Activated gamma-delta T cell treated with Interleukin-2 at 50 U/mL for 16 hours (primary cell): ENCODE measurements at places on chromosomes 3 and 15.

DNA sequence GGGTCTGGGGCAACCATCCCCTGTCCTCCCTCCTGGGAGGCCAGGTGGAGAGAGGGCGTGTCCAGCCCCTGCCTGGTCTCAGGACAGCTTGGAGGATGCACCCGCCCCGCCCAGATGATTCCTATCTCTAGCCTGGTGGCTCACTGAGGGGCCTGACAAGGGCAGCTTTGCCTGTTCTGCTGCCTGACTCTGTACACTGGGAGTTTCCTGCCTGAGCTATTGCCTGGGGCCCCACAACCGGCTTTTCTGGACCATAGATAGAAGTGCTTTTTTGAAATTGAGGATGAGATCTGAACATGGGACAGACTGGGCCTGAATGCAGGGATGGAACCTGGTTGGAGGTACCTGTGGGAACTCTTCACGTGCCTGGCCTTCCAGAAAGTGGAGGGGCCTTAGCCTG, 751 bp upstream of the PLA2G4E start:
- DNase-seq: no peak

GRCh38 chr3:86245360-86245759, 745.6 kb downstream of the VGLL3 start:
- DNase-seq: no peak

GRCh38 chr15:83815506-83815905, 161.6 kb downstream of the ADAMTSL3 start:
- no peak for DNase-seq

- no peak for DNase-seq
Measured at GRCh38 chr3:28347374-28348264, 902 bp upstream of the ZCWPW2 start.

DNA sequence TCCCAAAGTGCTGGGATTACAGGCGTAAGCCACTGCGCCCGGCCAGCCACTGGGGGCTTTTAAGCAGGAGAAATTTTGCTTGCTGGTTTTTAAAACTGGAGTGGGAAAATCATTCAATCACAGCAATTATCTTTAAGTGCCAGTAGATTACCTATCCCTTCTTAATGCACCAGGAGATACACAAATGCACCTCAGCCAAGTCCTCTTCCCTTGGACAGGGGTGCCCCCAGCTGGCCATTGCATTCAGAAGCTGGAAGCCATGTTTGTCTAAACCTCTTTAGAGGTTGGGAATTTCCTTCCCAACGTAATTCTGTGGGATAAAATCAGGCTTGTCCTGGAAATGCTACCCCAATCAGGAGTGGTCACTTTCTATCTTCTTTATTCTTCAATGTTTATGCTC, 26.6 kb downstream of the MIX23 start:
- DNase-seq: no peak

- no peak for DNase-seq
Measured at GRCh38 chr3:194278186-194278845, 72.8 kb downstream of the CPN2 start.

DNA sequence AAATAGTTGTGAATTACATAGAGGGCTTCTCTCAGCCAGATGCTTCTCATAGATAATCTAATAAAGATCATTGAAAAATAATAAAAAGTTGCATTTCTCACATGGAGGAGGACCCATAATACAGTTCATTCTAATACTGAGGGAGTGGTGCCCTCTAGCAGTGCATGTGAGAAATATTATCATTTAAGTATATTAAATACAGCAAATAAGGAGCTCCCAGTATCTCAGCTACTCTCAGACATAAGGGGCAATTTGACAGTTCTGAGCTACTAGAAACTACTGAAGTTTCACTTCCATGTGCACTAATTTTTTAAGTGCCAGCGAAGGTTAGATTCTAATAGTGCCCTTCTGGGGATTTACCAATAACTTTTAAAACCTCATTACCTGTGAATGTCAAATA, 188.3 kb downstream of the IL5RA start:
- no peak for DNase-seq

DNA sequence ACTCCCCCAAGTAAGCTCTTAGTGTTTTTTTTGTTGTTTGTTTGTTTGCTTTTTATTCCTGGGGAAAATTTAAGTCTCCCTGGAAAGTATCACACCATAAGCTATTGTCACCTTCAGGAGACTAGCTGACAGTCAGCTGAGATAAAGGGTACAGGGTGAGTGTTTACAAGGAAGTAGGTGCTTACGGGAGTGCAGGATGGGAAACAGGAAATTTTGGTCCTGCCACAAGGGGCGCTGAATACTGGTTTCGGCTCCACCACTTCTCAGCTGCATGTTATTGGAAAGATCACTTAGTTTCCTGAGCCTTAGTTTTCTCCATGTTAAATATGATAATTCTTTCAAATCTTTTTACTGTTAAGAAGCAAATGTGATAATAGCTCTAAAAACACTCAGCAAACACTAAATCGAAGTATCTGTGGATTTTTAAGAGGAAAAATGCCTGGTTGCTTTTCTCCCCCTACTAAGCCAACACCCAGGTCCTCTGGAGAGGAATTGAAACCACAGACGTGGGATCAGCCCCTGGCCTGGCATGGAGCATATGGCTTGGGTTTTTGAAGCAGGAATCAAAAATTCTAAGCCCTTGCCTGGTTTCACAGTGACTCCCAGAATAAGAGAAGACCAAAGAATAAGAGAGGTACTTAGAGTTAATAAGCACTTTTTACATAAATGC, 90.7 kb downstream of the SCN11A start:
- DNase-seq: no peak

DNA sequence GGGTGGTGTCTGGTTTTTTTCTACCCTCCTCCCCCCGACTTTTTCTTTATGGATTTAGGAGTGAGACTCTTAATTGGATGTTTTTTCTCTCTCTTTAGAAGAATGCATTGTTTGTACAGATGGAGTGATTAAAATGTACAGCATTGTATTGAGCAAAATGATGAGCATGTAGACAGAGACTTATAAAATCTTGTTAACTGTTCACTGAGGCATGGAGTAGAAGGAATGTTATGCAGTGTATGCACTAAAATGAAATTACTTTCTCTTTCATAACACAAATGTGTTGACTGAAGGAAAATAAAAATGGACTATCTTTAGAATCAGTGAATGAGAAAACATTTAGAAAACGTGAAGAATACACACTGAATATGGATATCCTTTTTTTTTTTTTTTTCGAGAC, 39.8 kb downstream of the ZFAND6 start:
- DNase-seq: no peak
